ENCODE measurements at places on chromosomes 16 and 17. TPM values are rescaled to one million over a fixed set of nuclear protein-coding genes. Genes with fewer than 3 reads are reported as not detected.

The EMC8 gene
- total RNA-seq: 38.8 TPM

The TOM1L1 gene
- 30.8 TPM for total RNA-seq

The MT4 gene
- total RNA-seq: not detected

The CNP gene
- 71.3 TPM for total RNA-seq

The EXOC3L1 gene
- total RNA-seq: 4.4 TPM

The HOXB2 gene
- total RNA-seq: 59.1 TPM

The ZNF286A gene
- total RNA-seq: 25.7 TPM

The CMTR2 gene
- total RNA-seq: 15.5 TPM

The SGF29 gene
- total RNA-seq: 58.7 TPM

The SLC38A8 gene
- total RNA-seq: not detected

The ANKFN1 gene
- total RNA-seq: not detected

The RAB40C gene
- total RNA-seq: 18.6 TPM

The TM4SF5 gene
- total RNA-seq: not detected

The ALOX15 gene
- not detected for total RNA-seq

The KRT17 gene
- total RNA-seq: 1.2 TPM

The CACNG3 gene
- not detected for total RNA-seq

The TPSG1 gene
- total RNA-seq: not detected

The RNF43 gene
- total RNA-seq: 0.28 TPM
